Activated CD8-positive, alpha-beta T cell treated with anti-CD3 and anti-CD28 coated beads, Interleukin-2, amount 10 ng/mL, durations not matched to agents 7 days and 5 days (primary cell): ENCODE measurements at places on chromosomes 5 and 9. TPM values are rescaled to one million over a fixed set of nuclear protein-coding genes. Genes with fewer than 3 reads are reported as not detected.
A peak's percentile ranks its signal among the peaks of the same experiment; 100 is the strongest.

DNA sequence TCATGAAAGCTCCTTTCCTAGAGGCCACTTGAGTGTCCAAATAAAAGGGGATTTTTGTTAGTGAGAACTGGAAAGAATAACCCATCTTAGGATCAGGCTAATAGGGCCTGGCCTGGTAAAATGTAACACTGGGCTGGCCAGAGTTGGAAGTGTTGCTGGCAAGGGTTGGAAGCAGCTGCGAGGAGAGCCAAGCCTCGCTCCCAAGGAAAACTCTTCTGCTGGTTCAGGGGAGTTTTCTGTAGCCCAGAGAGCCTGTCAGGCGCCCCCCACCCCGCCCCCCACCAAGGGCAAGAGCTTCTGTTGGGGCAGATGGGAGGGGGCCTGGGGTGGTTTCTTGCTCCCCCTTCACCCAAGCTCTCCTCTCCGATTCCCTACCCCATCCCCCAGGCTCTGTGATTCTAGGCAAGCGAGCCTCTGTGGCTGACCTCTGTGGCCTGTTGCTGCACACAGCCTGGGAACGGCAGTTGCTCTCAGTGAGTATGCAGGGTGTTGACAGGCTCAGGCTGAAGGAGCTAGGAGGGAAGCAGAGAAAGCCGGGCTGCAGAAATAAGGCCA lies 547.8 kb downstream of the CCDC171 start:
- no peak overlapping the region for H3K4me3 ChIP-seq
- no peak for DNase-seq
- no peaks in the 10 kb centered on the region for H3K27me3 ChIP-seq

GRCh38 chr5:181181650-181182565 lies 23.1 kb downstream of the TRIM7 start:
- peak overlapping the region; percentile 15 for H3K27ac ChIP-seq
- H3K4me1 ChIP-seq, result peaks cover 34% of the 10 kb centered on the region
- no peak overlapping the region for H3K4me3 ChIP-seq
- H3K36me3 ChIP-seq, result no peaks in the 10 kb centered on the region
- DNase-seq, result peak; percentile 77

GRCh38 chr5:127307868-127308267 lies 17.3 kb downstream of the MEGF10 start:
- H3K27me3 ChIP-seq, result peaks cover 9% of the 10 kb centered on the region
- H3K27ac ChIP-seq, result no peak overlapping the region
- no peaks in the 10 kb centered on the region for H3K4me1 ChIP-seq

- H3K36me3 ChIP-seq, result peaks cover 4% of the 10 kb centered on the region
- no peaks in the 10 kb centered on the region for H3K27me3 ChIP-seq
- no peak overlapping the region for H3K4me3 ChIP-seq
- DNase-seq, result no peak
- H3K4me1 ChIP-seq, result peaks cover 39% of the 10 kb centered on the region
- no peak overlapping the region for H3K27ac ChIP-seq
These were observed 241.5 kb downstream of the ARRDC3 start for GRCh38 chr5:91141642-91142041.

DNA sequence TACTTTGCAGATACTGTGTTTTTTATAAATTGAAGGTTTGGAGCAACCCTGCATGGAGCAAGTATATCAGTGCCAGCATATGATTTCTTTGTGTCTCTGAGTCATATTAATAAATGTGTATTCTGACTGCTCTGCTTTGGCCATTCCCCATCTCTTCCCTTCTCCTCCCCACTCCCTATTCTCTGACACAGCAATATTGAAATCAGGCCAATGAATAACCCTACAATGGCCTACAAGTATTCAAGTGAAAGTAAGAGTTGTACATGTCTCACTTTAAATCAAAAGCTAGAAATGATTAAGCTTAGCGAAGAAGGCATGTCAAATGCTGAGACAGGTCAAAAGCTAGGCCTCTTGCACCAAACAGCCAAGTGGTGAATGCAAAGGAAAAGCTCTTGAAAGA lies 82.2 kb upstream of the TLX3 start:
- no peak for DNase-seq
- no peak overlapping the region for H3K27ac ChIP-seq
- H3K4me3 ChIP-seq, result no peak overlapping the region
- H3K4me1 ChIP-seq, result peaks cover 20% of the 10 kb centered on the region

DNA sequence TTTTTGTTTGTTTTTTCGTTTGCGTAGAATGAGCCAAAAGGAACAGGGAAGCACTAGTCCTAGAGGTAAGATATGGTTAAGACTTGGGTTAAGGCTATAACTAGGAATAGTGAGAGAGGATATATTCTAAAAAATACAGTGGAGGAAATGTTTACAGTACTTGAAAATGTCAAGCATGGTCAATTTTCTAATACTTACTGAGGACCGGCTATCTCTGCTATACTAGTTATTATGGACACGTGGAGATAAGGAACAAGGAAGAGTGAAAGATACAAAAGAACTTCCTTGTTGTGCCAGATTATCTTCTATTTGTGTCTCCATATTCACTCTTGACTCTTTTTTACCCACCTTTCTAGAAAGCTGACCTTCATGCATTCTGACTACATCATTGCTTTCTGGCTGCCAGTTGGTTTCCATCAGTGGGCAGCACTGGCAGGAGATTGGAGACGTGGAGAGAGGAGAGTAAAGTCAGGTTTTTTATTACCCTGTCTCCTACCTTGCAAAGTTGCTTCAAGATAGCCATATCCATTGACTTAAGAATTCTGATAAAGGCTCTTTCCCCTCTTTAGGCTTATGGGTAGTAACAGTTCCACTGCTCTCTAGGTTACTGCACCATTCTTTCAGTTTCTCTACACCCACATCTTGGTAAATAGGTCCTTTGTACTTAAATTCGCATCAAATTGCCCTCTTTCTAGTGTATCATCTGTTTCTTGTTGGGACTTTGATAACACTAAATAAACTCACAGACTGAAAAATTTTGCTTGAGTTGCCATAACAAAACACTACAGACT lies 9.0 kb upstream of the RFX3 start:
- H3K27ac ChIP-seq, result no peak overlapping the region
- no peaks in the 10 kb centered on the region for H3K27me3 ChIP-seq
- peaks cover 42% of the 10 kb centered on the region for H3K36me3 ChIP-seq

DNA sequence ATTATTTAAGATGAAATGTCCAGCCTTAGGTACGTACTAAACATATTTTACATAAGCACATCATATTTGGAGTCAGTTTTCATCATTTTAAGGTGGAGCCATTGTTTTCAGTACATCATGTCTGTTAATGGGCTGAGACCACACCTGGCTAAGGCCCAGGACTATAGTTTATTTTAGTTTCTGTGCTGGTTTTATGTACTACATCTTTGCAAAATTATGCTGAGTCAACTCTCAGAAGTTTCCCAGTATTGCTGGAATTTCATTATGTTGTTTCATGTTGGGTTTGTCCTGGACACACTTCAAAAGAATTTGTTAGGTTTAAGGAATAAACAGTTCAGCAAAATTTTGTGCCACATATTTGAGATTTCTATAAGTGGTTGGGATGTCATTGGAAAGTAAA lies 171.2 kb downstream of the CCDC171 start:
- no peaks in the 10 kb centered on the region for H3K27me3 ChIP-seq
- no peaks in the 10 kb centered on the region for H3K36me3 ChIP-seq
- no peaks in the 10 kb centered on the region for H3K4me1 ChIP-seq
- H3K27ac ChIP-seq, result no peak overlapping the region
- no peak overlapping the region for H3K4me3 ChIP-seq
- no peak for DNase-seq

DNA sequence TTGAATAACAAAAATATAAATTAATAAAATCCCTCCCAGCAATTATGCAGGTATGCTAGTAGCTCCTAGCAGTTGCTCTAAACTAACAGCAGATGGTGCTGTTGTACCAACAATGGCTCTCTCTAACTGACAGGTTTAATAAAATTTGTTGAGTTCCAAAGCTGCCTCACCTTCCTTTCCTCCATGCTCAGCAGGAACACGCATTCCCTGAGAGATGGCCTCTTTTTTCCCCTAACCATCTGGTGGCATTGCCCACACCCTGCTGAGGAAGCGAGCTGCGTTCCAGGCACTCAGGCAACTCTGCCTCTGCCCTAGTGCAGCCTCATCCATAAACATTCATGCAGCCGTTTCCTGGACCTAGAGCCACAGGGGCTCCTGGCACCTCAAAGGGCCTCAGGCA lies 106.2 kb downstream of the KLHL3 start:
- no peaks in the 10 kb centered on the region for H3K27me3 ChIP-seq
- H3K27ac ChIP-seq, result peak overlapping the region; percentile 19
- H3K36me3 ChIP-seq, result no peaks in the 10 kb centered on the region
- H3K4me1 ChIP-seq, result no peaks in the 10 kb centered on the region
- DNase-seq, result peak; percentile 40

DNA sequence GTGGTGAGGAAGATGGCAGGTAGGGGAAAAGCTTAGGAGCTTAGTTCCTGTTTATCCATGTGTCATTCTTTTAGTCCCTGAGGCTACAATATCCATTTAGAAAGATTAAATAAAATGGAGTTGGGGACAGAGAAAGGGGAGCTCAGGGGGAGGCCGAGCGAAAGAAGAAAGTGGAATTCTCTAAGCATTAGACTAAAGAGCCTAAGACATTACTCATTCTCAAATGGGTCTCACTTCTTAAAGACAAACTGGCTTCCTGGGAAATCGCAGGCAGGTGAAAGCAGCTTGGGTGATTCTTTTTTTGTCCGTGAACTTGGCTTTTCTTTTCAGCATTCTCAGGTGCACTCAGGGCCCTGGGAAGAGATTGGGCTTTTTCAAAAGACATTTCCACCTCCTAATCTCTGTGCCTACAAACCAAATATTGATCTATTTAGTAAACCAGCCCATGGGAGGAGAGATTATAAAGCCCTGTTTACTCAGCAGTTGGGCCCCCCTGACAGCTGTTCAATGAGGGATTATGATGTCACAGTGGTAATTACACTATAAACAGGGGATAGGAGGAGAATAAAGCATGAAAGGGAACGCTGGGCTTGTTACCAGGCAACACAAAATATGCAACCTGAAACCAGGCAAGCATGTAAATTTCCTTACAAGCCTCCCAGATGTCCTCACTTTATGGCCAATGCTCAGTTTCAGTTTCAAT lies 584.0 kb downstream of the ACTL7B start:
- no peaks in the 10 kb centered on the region for H3K27me3 ChIP-seq
- H3K36me3 ChIP-seq, result no peaks in the 10 kb centered on the region
- DNase-seq, result no peak

GRCh38 chr5:53109056-53109442 lies 508 bp downstream of the MOCS2 start:
- DNase-seq, result no peak
- peak overlapping the region; percentile 83 for H3K27ac ChIP-seq
- peak overlapping the region; percentile 93 for H3K4me3 ChIP-seq
- peaks cover 42% of the 10 kb centered on the region for H3K4me1 ChIP-seq

DNA sequence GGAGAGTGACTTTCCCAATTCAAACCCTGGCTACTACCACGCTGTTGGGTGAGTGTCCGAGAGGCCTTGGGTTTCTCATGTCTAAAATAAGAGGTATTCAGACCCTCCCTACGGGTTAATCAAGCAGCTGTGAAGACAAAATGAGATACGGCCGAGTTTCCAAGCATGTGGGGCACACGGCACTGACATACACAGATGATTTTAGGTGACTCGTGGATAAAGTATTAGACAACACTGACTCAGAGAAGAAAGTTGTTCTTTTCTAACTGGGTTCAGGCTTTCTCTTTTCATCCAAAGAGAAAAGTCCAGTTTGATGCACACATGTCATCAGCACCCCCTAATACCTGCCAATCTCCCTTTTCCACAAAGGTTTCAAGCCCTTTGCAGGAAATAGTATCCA lies 15.6 kb downstream of the FOXI1 start:
- no peaks in the 10 kb centered on the region for H3K36me3 ChIP-seq
- no peak overlapping the region for H3K4me3 ChIP-seq
- no peak for DNase-seq
- H3K27ac ChIP-seq, result no peak overlapping the region

- no peak overlapping the region for H3K4me3 ChIP-seq
- H3K27ac ChIP-seq, result no peak overlapping the region
- DNase-seq, result no peak
- no peaks in the 10 kb centered on the region for H3K4me1 ChIP-seq
- peaks cover under 1% of the 10 kb centered on the region for H3K27me3 ChIP-seq
- no peaks in the 10 kb centered on the region for H3K36me3 ChIP-seq
These were observed 260.5 kb downstream of the MSX2 start for GRCh38 chr5:174984863-174985262.

- H3K4me3 ChIP-seq, result no peak overlapping the region
- no peaks in the 10 kb centered on the region for H3K27me3 ChIP-seq
- no peak for DNase-seq
- H3K4me1 ChIP-seq, result peaks cover 4% of the 10 kb centered on the region
- H3K36me3 ChIP-seq, result peaks cover 65% of the 10 kb centered on the region
These were observed 82.7 kb downstream of the DROSHA start for GRCh38 chr5:31449174-31449573.

- peaks cover 2% of the 10 kb centered on the region for H3K4me1 ChIP-seq
- no peak for DNase-seq
- H3K27me3 ChIP-seq, result peaks cover 3% of the 10 kb centered on the region
- H3K36me3 ChIP-seq, result no peaks in the 10 kb centered on the region
- no peak overlapping the region for H3K27ac ChIP-seq
These were observed 103.7 kb downstream of the CMYA5 start for GRCh38 chr5:79793304-79793703.

DNA sequence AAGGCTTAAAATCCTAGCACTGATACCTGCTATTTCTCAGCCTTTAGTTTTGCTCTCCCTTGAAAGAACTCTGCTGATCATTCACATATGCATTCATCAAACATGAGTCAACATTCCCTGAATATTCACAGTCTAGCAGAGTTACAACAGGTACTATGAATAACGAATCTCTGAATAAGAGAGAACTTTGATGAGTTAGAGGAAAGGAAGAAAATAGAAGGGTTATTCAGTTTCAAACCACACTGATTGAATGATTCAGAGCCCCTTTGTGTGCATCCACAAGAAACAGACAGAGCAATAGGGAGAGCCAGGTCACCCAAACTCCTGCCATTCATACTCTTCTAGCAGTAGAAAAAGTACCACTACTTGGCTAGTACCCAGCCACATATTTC lies 36.0 kb downstream of the FOXD1 start:
- H3K4me3 ChIP-seq, result no peak overlapping the region
- no peaks in the 10 kb centered on the region for H3K4me1 ChIP-seq
- DNase-seq, result no peak
- H3K27ac ChIP-seq, result no peak overlapping the region

DNA sequence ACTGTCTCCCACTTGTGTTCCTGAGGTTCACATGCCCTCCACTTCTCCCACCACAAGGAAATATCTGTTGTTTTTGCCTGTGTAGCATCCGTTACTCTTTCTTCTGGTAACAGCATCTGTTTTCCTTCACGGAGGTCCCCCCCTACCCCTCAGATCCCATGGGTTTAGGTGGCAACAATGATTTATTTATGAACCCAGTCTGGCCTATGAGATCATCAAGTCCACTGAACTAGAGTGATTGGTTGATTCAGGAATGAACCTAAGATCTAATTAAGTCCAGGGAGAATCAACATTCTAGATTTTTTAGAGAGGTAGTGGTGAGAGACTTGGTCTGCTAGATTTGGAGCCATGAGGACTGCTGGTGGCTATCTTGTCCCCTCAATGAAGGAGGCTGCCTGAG lies 166.8 kb downstream of the NR3C1 start:
- no peak overlapping the region for H3K4me3 ChIP-seq
- no peak overlapping the region for H3K27ac ChIP-seq
- DNase-seq, result no peak
- H3K4me1 ChIP-seq, result no peaks in the 10 kb centered on the region
- H3K36me3 ChIP-seq, result no peaks in the 10 kb centered on the region

- H3K27me3 ChIP-seq, result no peaks in the 10 kb centered on the region
- peak overlapping the region; percentile 79 for H3K4me3 ChIP-seq
- peak; percentile 84 for DNase-seq
- peaks cover 13% of the 10 kb centered on the region for H3K4me1 ChIP-seq
These were observed 709 bp downstream of the UAP1L1 start for GRCh38 chr9:137077758-137078693.

The CFAP90 gene
- total RNA-seq, result not detected

The SH3GL2 gene
- total RNA-seq, result not detected

The ADAM19 gene
- 77.7 TPM for total RNA-seq

The MRPS2 gene
- 32.9 TPM for total RNA-seq

The FIBCD1 gene
- not detected for total RNA-seq

The CTXN3 gene
- total RNA-seq, result not detected

The EQTN gene
- not detected for total RNA-seq

The PTGS1 gene
- 0.37 TPM for total RNA-seq
